ENCODE measurements at places on chromosomes 13 and 19.

DNA sequence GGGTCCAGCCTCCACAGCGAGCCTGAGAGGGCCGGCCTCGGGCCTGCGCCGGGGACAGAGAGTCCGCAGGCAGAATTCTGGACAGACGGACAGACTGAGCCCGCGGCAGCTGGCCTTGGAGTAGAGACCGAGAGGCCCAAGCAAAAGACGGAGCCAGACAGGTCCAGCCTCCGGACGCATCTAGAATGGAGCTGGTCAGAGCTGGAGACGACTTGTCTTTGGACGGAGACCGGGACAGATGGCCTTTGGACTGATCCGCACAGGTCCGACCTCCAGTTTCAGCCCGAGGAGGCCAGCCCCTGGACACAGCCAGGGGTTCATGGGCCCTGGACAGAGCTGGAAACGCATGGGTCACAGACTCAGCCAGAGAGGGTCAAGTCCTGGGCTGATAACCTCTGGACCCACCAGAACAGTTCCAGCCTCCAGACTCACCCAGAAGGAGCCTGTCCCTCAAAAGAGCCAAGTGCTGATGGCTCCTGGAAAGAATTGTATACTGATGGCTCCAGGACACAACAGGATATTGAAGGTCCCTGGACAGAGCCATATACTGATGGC is 490 bp downstream of the ITPKC start:
- H3K36me3 ChIP-seq: peaks cover 3% of the 10 kb centered on the region
- peak overlapping the region; percentile 96 for H3K27ac ChIP-seq
- H3K4me1 ChIP-seq: peaks cover 70% of the 10 kb centered on the region
- DNase-seq: no peak
- no peaks in the 10 kb centered on the region for H3K27me3 ChIP-seq

- H3K36me3 ChIP-seq: no peaks in the 10 kb centered on the region
- DNase-seq: peak; percentile 96
- H3K4me3 ChIP-seq: peak overlapping the region; percentile 52
- H3K27ac ChIP-seq: peak overlapping the region; percentile 66
Measured at GRCh38 chr19:681029-682019, 5.1 kb downstream of the FSTL3 start.

- H3K4me3 ChIP-seq: no peak overlapping the region
- H3K27ac ChIP-seq: no peak overlapping the region
- H3K27me3 ChIP-seq: no peaks in the 10 kb centered on the region
- no peaks in the 10 kb centered on the region for H3K36me3 ChIP-seq
- DNase-seq: no peak
Measured at GRCh38 chr13:113063091-113063491, 42.5 kb upstream of the F7 start.

GRCh38 chr13:46660416-46660815 is 107.4 kb downstream of the LRCH1 start:
- peaks cover 5% of the 10 kb centered on the region for H3K4me1 ChIP-seq
- H3K4me3 ChIP-seq: no peak overlapping the region
- no peak for DNase-seq

GRCh38 chr19:11673608-11674041 is 65.1 kb downstream of the ZNF823 start:
- no peak overlapping the region for H3K4me3 ChIP-seq
- no peak for DNase-seq
- H3K27me3 ChIP-seq: peaks cover 11% of the 10 kb centered on the region

GRCh38 chr13:31204592-31204991 is 4.8 kb downstream of the B3GLCT start:
- no peaks in the 10 kb centered on the region for H3K27me3 ChIP-seq
- no peaks in the 10 kb centered on the region for H3K36me3 ChIP-seq
- peaks cover 19% of the 10 kb centered on the region for H3K4me1 ChIP-seq
- DNase-seq: no peak
- no peak overlapping the region for H3K4me3 ChIP-seq

DNA sequence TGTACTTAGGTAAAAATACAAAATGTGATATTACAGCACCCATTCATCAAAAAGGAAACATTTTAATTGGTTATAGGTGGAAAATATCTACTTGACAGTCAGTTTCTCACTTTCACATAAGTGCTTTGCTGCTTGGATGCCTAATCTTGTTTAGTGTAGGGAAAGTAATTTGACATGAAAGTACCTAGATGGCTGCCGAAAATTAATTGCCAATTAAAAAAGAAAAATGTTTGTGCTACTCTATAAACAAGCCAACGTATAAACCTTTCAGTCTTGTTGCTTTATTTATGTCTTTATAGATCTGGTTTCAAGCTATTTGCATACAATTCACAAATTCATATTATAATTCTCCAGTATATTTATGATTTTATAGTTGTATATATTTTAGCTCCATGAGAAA is 729.9 kb downstream of the DACH1 start:
- no peaks in the 10 kb centered on the region for H3K36me3 ChIP-seq
- no peaks in the 10 kb centered on the region for H3K27me3 ChIP-seq
- H3K4me1 ChIP-seq: no peaks in the 10 kb centered on the region
- no peak for DNase-seq

- H3K4me3 ChIP-seq: no peak overlapping the region
- DNase-seq: no peak
- H3K27ac ChIP-seq: no peak overlapping the region
- H3K27me3 ChIP-seq: no peaks in the 10 kb centered on the region
Measured at GRCh38 chr13:90438576-90438975, 908.9 kb upstream of the MIR17HG start.

All from CD4-positive, alpha-beta T cell (primary cell).